CMK (cell line): ENCODE measurements at places on chromosomes 12 and 14.

DNA sequence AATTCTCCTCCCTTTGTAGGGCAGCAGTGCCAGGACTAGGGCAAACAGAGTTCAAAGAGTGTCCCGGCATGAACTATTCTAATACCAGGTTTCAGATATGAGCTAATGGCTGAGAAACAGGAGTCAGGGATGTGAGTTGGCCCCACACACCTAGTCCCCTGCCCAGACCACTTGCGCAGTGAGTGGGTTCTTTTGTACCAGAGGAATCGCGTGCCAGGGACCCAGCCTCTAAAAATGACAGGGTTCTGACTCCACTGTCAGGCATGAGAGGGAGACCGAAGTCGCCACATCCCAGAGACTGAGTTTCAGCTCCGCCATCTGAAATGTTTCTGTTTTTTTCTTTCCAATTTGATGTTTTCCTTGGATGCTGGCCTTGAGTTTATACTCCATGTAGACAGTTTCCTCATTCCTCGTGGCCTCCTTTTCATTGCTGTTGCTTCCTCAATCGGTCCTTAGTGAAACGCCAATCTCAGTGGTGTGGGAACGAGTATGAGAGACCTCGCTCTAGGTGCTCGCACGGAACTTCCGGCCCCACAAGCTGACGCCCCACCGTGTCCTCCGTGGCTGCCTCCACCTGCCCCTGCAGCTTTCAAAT lies 31.5 kb downstream of the FBXL14 start:
- DNase-seq, result no peak

GRCh38 chr14:91352053-91352452 lies 65.6 kb downstream of the CCDC88C start:
- no peak for DNase-seq

DNA sequence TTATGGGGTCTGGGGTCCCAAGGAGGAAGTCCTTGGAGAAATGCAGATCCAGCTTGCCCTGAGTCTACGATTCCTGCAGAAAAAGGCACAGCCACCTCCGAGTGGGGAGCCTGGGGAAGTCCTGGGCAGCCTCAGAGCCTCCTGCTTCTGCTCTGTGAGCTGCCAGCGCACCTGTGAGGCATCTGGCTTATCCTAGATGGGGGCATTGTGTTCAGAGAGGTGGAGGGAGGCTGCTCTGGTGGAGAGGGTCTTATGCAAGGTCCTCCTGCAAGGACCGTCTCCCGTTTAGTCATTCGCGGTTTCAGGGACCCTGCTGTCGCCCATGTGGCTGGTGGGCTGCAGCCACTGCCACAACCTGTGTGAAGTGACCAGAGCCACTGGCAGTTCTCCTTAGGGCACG lies 53.0 kb upstream of the PRMT8 start:
- no peak for DNase-seq

DNA sequence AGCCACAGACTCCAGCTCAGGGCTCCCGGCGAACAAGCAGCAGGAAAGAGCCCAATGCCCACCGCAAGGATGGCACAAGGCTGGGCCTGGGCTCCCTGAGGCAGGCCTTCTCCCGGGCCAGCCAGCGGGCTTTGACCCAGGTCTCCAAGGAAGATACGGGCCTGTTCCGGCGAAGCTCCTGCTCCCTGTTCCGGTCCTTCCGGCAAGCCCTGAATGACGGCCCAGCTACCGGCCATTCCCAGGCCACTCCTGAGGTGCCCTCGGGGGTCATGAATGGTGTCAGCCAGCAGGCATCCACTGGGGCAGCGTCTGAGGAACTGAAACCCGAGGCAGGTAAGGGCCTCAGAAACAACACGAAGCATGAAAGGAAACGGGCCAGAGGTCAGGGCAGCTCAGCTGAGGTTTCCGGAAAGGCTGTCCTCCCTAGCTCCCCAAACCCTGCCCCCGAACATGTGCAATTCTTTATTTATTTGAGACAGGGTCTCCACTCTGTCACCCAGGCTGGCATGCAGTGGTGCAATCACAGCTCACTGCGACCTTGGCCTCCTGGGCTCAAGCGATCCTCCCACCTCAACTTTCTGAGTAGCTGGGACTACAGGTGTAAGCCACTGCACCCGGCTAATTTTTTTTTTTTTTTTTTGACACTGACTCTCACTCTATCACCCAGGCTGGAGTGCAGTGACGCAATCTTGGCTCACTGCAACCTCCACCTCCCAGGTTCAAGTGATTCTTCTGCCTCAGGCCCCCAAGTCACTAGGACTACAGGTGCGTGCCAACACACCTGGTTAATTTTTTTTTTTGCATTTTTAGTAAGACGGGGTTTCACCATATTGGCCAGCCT lies 6.0 kb downstream of the EXOC3L4 start:
- no peak for DNase-seq

DNA sequence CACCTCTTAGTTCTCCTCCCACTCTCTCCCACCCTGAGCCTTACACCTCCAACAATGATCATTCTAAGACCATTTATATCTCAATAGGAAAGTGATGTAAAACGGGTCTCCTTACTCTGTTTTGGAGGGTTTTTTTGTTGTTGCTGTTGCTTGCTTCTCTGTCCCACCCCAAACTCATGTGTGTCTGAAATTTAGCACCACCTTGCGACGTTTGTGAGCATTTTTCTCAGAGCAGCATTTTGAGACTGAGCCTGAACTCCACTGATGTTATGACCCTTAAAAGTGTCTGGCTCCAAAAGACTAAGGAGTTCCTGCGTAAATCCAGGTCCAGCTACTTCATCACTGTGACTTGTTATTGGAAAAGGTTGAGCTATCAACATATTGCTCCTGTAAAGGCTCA lies 155.0 kb downstream of the DAD1 start:
- no peak for DNase-seq

DNA sequence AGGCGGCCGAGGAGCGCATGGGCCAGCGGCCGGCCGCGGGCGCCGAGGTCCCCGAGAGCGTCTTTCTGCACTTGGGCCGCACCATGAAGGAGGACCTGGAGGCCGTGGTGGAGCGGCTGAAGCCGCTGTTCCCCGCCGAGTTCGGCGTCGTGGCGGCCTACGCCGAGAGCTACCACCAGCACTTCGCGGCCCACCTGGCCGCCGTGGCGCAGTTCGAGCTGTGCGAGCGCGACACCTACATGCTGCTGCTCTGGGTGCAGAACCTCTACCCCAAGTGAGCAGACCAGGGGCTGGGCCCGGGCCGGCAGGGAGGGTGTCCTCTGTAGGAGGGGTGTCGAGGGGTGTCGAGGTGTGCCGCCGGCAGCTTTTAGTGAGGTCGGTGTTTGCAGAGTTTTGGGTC lies 4.1 kb downstream of the TNFAIP2 start:
- DNase-seq, result no peak

- no peak for DNase-seq
Measured at GRCh38 chr14:21505012-21505553, 6.1 kb downstream of the METTL3 start.

- DNase-seq, result no peak
Measured at GRCh38 chr12:94714378-94715114, 64.2 kb upstream of the TMCC3 start.

GRCh38 chr12:6195665-6196535 lies 4.3 kb upstream of the CD9 start:
- DNase-seq, result peak; percentile 24

GRCh38 chr12:97182769-97183168 lies 275.7 kb downstream of the NEDD1 start:
- DNase-seq, result no peak

DNA sequence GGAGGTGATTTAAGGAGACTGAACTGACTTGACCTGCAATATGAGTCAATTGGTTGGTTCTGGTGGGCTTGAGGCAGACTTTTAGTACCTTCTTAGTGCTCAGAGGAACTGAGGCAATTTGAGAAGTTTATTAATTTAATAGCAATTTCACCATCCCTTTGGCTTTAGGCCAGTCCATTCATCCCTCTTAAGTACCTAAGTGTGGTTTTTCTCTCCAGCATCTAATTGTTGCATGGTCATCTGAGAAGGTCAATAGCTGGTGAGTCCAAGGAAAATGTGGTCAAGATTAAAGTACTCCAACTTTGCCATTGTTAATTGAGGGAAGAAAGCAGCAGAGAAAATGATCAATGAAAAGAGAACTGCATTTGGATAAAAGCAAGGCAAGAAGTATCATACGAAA lies 115.4 kb upstream of the DYRK2 start:
- DNase-seq, result no peak
